ENCODE measurements at places on chromosomes 1 and 21.

- DNase-seq = no peak
Observed at GRCh38 chr1:151314137-151314875, 12.9 kb downstream of the PI4KB start.

- DNase-seq = no peak
Observed at GRCh38 chr1:84861988-84862644, 30.9 kb downstream of the LPAR3 start.

DNA sequence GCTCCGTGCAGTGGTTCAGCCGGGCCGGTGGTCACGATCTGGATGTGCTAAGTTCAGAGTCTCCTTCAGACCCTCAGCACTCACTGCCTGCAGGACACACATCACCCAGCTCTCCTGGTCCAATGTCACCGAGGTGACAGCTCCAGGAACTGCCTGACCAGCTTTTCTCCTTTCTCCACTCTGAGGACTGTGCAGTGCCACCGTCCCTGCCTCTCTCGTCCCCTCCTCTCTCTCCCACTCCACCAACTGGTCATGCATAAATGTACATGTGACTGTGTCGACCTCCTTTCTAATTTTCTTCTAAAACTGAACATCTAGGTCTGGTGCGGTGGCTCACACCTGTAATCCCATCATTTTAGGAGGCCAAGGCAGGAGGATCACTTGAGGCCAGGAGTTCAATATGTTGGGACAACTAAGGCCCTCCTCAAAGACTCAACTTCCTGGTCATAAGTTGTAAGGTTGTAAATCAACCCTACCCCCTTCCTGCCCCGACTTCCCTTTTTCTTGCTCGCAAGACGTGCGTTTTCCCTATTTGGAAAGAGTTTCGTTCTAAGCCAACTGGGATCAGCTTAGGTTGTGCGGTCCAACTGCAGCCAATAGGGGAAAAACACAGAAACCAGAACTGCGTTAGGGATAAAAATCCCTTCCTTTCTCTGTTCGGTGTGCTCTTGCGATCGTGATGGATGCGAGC, 53.1 kb downstream of the MEGF6 start:
- DNase-seq = no peak

GRCh38 chr21:42272109-42272962, 42.9 kb downstream of the TFF3 start:
- no peak for DNase-seq

DNA sequence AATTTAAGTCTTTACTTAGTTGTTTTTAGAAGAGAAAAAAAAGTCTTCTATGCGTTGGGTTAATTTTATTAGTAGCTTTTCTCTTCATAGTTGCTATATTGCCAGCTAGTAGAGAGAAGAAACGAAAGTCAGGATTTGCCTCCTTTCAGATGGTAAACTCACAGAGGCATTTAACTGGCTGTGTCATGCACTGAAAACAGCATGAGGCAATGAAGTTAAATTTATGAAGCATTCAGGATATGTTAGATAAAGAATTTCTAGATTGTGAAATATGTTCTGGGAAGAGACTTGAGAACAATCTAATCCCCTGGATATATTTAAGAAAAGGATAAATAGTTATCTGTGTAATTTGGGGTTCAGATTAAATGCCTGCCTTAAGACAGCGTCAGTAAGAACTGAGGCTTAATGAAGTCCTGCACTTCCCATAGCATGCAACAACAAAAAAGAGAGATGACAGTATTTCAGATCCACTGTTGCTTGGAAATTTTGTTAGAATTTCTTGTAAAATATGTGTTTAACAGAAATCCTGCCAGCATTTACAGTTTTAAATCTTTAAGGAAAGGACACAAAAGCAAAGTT, 1.7 kb downstream of the ANGPTL1 start:
- no peak for DNase-seq

DNA sequence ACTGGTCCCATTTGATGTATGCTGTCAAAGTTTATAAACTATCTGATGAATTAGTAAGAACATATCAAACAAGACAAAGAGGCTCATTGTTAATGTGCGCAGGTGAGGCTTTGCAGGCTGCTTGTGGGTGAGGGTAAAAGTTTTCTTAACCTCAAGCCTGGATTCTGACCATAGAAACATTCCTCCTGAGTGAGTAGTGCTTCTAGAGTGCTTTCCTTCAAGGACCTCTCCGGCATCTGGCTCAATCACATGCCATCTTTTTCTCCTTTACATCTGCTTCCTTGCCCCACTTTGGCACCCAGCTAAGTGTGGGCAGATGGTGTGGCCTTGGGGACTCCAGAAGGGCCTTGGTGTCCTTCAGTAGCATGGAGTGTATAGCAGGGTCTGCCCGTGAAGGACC, 104.0 kb downstream of the ROR1 start:
- no peak for DNase-seq

- no peak for DNase-seq
Observed at GRCh38 chr1:8092657-8093056, 66.5 kb upstream of the ERRFI1 start.

- no peak for DNase-seq
Observed at GRCh38 chr1:150557813-150558212, 8.6 kb downstream of the ADAMTSL4 start.

GRCh38 chr1:173249349-173249748, 42.2 kb upstream of the TNFSF4 start:
- no peak for DNase-seq

- no peak for DNase-seq
Observed at GRCh38 chr1:94514095-94514727, 27.3 kb downstream of the F3 start.

- no peak for DNase-seq
Observed at GRCh38 chr1:183769956-183770815, 34.7 kb upstream of the RGL1 start.

- DNase-seq = no peak
Observed at GRCh38 chr1:204495078-204495753, 611 bp upstream of the PIK3C2B start.

All from stimulated activated CD8-positive, alpha-beta memory T cell treated with anti-CD3 and anti-CD28 coated beads, Interleukin-2, amount 100 ng/mL, for 1 hour (primary cell).